Stimulated activated CD8-positive, alpha-beta memory T cell treated with anti-CD3 and anti-CD28 coated beads, Interleukin-15, amount 100 ng/mL, for 1 hour (primary cell): ENCODE measurements at places on chromosomes 7 and 10.

DNA sequence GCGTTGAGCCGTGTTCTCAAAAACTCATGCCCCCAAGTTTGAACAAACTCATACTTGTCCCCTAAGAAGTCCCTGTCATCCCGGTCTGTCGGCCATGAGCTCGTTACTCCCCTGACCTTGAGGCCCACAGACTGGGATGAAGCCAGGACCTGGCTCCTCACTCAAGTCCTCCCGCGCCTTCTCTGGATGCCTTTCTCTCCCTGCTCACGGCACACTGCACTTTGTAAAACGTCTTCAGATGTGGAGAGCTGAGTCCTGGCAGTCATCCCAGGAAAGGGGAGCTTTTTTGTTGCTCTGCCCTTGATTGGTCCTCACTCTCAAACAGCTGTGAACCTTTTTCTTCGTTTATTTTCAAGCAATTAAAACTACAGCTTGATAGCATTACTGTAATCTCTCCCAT, 110.8 kb downstream of the JAZF1 start:
- DNase-seq: no peak

DNA sequence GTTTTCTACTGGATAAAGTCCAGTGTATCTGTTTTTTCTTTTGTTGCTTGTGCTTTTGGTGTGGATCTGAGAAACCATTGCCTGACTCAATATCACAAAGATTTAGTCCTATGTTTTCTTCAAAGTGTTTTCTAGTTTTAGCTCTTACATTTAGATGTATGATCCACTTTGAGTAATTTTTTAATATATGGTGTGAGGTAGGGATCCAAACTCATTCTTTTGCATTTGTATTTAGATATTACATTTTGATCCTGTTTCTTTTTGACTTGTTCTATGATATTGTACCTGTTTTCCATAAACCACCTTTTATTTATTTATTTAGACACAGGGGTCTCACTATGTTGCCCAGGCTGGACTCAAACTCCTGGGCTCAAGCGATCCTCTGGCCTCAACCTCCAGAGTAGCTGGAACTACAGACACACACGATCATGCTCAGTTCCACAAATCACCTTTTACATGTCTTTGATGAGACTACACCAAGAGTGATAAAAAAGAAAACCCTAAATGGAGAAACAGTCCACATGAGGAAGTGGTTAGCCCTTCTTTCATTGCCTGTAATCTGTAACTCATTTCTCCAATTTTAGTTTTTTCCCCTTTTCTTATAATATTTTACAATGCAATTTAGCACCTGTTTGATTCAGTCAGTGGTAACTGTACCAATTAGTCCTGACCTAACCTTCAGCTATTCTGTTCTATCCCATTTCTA, 86.0 kb downstream of the SLC37A3 start:
- DNase-seq: no peak

DNA sequence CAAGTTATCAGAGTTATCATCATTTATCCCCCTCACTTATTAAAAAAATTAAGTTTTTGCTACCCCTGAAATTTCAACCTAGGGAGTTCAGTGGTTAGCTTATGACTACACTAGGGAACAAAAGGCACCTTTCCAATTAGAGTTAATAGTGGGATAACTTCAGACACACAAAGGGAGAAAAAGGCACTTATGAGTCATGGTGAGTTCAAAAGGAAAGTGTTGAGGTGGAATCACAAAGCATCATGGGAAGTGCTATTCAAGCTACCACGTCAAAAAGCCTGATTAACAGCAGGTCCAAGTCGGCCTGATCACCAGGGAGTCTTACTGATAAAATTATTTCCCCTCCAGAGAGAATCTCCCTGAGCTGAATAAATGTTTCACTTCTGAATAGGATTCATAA, 165.7 kb downstream of the C7orf25 start:
- no peak for DNase-seq

- DNase-seq: no peak
Observed at GRCh38 chr10:10367264-10367663, 650.4 kb upstream of the CELF2 start.

- DNase-seq: no peak
Observed at GRCh38 chr10:69902835-69903535, 101.3 kb downstream of the COL13A1 start.

GRCh38 chr10:124027031-124027611, 66.3 kb downstream of the CHST15 start:
- no peak for DNase-seq

DNA sequence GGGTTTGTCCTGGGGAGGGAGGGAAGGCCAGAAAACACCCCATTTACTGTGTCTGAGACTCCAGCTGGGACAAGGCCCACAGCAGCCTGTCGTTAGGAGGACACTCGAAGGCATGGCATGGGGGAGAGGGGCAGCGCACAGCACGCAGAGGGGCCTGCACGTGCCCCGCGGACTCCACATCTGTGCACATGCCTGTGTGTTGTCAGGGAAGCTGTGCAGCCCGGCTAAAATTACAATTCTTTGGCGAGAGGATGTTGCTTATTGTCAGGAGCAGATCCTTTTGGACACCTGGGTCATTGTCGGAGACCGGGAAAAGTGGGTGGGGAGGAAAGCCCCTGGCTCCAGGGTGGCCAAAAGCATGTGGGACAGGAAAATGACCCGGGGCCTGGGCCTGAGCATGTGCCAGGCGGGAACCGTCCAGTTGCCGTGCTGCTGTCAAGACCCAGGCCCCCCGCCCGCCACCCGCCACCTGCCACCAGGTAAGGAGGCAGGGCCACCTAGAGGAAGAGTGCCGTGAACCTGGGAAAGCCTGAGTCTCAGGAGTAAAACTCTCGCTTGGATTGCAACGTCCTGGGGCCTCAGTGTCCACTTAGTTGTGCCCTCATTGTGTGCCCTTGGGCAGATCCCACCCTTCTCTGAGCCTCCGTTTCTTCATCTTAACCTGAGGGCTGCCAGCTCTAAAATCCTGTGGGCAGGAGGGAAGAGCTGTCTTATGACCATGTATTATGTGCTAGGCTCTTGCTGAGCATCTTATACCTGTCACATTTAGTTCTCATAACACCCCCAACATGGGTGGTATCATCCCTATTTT, 7.2 kb downstream of the VSIR start:
- no peak for DNase-seq

DNA sequence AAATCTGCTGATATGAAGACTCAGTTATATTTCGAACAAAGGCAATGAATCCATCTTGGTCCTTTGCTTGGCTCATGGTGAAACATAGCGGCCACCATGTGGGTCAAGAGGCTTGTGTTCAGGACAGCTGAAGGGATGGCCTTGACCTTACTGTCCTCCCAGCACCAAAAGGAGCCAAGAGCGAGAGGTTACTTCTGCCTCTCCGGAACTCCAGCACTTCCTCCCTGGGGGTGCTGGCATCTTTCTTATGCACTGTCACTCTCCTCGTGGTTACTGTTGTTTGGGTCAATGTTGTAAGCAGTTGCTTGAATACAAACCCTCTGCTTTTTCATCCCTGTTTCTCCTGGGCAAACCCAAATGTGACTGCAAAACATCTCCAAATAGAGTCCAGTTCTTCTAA, 100.6 kb downstream of the RBM20 start:
- DNase-seq: no peak

DNA sequence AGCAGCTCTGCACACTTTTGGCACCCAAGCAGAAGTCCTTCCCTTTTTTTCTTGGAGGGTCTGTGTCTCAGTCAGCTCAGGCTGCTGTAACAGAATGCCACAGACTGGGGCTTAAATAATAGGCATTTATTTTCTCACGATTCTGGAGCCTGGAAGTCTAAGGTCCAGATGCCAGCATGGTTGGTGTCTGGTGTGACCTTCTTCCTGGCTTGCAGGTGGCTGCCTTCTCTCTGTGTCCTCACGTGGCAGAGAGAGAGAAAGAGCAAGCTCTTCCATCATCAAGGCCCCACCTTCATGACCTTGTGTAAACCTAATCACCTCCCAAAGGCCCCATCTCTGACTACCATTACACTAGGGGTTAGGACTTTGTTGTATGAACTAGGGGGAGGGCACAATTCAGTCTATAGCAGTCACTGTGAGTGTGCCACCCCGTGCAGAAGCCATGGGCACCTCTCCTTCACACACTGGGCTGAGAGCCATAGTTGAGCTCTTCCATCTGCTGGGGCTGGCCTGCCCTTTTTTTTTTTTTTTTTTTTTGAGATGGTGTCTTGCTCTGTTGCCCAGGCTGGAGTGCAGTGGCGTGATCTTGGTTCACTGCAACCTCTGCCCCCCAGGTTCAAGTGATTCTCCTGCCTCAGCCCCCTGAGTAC, 80.3 kb downstream of the OAT start:
- DNase-seq: no peak

DNA sequence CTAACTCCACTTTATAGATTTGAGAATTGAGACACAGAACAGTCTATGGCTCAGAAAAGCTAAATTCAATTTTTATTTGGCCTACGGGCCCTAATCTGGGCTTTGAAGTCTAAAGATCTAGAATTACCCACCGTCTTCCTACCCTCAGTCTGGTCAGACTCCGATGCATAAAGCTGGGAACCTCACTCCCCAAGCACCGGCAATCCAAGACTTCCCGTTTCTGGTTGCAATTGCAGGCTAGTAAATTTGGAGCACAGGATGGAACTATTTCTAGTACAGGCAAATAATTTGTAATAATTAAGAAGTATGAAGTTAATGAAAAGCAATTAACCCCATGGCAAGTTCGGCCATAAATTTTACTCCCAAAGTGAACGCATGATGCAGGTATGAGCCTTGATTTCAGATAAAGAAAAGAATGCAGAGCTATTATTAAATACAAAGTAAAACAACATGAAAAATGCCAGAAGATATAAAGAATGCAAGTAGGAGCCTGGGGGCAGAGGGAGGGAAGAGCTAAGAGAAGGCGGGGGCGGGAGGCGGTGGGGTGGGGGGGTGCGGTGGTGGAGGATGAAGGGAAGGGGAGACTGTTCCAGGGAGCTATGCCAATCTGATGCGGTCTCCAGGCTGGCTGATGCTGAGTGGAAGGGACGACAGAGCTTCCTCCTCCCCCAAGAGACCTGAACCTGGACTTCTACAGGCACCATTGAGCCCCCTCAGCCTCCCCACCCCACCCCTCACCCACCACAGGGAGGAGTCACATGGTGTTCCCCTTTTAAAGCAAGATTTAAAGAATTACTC, 45.1 kb downstream of the BPGM start:
- no peak for DNase-seq

DNA sequence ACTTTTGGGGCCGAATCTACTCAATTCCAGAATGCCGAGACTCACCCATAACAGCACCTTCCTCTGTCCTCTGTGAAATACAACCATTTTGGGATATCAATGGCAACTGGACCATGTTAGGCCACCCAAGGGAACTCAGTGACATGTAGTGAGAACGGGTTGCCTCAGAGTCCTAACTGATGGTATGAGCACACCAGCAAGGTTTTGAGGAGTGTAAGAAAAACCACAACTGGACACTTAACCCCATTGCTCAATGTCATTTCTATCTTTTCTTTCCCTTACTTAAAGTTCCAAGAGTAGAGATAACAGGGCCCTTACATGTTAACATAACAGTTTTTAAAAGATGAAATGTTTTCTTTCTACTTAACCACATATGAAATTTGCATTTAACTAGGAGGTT, 67.1 kb downstream of the TNS3 start:
- DNase-seq: no peak

GRCh38 chr10:95559471-95559870, 1.7 kb downstream of the SORBS1 start:
- DNase-seq: no peak

GRCh38 chr7:46909601-46910051, 672.3 kb downstream of the TNS3 start:
- no peak for DNase-seq

DNA sequence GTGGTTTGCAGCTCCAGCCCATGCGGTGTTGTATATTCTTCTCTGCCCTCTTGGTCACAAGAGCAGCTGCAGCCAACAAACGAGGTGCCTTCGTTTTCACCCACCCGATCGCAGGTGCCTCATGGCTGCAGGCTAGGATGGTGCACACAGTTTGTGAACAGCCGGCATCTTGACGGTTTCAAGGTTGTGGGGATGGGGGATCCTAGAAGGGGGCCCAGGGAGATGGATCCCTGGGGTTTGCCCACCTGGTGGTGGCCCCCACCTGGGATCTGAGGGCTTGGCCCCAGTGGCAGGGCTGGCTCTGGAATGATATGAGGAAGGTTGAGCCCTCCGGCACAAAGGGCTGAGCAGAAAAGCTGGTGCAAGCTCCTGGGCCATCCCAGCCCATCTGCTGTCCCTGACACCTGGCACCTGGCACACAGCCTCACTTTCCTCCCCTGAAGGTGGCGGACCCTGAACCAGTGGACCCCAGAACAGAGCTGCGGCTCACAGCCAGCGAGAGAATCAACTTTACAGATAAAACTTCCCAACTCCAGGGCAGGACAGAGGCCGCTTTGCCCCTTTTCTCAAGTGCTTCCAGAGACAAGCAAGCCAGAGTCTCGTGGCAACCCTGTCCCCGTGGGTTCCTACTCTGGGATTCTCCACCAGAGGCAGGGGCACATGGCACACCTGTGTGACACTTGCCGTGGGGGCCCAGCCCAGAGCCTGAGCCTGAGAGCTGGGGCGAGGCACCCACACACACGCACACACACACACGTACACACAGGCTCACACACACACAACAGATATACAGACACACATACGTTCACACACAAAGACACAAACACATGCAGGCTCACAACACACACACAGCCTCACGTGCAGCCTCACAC, 177.3 kb upstream of the PPP2R2D start:
- DNase-seq: no peak

- DNase-seq: no peak
Observed at GRCh38 chr7:16460789-16461493, 4.6 kb downstream of the SOSTDC1 start.

- DNase-seq: no peak
Observed at GRCh38 chr10:44564361-44564760, 179.5 kb upstream of the CXCL12 start.

GRCh38 chr10:123327450-123327849, 173.2 kb downstream of the BUB3 start:
- DNase-seq: no peak

DNA sequence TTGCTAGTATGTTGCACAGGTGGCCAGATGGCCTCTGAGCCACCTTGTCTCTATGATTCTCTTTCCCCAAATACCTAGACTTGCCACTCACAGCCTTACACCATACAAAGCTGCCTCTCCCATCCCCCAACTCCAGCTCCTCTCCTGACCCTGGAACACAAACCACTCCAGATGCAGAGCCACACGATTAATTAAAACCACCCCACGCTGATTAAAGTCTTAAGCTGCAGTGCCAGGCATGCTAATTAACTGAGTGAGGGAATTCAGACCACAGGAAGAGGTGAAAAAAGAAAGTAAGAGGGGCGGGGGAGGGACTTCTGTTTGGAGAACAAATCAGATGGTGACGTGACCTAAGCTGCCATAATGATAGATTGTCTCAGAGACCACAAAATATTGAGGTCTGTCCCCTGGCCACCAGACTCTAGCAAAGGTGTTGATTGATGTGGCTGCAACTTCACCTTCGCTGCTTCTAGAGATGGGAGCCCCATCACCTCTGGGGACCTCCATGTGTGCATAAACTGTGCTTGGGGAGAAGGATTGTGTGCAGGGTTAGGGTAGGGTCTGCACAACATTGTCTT, 331.3 kb downstream of the PLXNA4 start:
- DNase-seq: no peak

DNA sequence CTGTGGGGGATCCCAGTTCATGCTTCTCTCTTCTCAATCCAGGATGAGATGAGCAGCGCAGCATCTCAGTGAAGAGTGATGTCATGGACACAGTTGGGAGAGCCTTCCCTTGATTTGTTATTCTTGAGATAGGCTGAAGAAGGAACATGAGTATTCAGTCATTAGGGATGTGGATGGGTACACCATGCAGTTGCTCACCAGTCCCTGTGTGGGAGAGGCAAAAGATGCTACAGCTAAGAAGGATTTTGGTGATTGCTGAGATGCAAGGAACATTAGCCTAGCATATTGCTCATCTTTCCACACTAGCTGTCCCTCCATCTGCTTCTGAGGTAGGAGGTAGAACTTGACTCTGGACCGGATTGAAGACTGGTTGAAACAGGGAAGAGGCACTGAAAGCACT, 179.6 kb downstream of the GALNT17 start:
- no peak for DNase-seq
